ENCODE measurements at places on chromosomes 2 and 18.

DNA sequence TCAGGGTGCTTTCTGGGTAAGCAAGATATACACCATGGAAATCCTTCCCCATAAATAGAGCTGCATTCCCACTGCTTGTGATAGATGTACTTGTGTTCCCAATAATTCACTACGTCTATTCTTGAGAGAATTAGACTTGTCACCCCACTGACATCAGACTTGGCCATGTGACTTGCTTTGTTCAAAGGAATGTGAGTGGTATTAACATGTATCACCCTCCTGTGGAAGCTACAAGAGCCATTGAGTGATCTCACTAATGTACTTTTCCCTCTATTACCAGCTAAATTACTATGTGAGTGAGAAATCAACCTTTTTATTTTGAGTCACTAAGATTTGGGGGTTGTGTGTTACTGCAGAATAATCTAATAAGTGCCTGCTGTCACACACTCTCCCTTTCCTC lies 176.0 kb downstream of the CCDC178 start:
- ATAC-seq: no peak

DNA sequence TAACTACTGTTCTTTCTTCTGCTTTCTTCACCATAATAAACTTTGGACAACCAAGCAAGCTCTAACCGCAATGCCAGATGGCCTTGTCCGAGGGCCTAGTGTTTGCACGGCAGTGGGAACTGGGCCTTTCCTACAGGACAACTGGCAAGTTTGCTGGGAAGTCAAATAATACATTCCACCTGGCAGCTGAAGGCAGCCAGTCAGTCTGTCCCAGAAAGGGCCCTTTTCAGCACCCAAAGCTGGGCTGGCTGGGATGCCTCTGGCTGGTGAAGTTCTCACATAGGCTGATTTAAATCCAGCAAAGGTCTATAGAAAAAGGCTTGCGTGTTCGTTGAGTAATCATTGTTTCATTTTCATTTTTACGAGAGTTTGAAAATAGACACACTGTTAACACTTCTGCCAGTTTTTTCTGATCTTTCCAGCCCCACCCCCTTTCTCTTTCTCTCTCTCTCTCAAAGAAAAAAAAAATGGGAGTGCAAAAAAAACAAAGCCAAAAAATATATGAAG lies 110.0 kb upstream of the EPAS1 start:
- ATAC-seq: peak; percentile 93

DNA sequence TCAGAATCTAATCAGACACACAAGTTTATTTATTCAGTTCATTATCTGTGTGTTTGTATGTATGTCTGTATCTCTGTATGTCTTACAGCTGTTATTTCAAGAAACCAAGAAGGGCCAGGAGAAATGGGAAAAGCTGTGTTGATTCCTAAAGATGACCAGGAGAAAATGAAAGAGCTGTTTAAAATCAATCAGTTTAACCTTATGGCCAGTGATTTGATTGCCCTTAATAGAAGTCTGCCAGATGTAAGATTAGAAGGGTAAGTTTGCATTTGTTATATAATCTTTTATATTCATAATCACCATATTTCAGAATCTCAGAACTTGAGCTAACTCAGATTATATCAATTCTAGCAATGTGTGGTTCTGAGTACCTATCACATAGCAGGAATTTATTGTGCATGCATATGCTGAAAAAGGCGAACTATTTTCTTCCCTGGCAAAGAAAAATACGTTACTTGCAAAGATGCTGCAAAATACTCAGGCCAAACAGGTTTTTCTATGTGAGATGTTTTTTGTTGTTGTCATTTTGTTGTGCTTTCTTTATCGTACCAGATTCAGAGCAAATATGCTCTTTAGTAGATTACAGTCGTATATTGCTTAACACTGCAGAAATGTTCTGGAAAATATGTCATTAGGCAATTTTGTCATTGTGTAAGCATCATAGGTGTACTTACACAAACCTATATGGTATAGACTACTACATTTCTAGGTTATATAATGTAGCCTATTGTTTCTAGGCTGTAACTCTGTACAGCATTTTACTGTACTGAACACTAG lies 268.7 kb downstream of the GALNT13 start:
- no peak for ATAC-seq

DNA sequence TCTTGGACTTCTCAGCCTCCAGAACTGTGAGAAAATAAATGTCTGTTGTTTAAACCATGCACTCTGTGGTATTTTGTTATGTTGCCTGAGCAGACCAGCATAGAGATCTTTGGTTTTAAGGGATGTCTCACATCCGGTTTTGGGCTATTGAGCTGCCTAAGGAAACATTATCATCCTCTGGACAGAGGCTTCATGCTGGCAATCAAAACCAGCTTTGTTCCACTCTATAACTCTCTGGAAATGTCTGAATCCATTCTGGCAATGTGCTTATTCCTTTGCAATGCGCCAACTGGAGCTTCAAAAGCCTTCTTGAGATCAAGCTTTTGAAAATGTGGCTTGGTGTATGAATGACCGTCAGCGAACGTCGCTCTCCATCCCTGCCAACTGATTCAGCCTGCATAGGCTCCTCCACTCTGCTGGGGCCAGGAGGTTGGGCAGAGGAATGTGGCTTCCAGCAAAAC lies 183.6 kb upstream of the MGAT5 start:
- ATAC-seq: no peak
